Osteoblast (primary cell): ENCODE measurements at places on chromosomes 1 and 21.

DNA sequence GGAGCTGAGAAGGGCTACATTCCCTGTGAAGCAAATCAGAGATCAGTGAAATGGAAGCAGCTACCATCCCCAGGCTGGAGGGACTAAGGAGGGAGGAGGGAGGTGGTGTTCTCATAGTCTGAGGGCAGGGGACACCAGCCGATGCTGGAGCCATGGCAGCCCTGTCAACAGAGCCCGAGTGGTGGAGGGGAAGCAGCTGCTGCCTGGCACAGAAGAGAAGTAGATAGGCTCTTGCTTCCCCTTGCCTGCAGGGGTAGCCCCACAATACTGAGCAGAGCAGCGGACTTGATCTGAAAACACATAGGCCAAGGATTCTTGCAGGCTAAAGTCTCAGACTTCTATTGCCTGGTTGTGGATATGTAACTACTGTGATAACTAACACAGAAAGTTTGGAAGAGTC lies 255.1 kb downstream of the FGGY start:
- no peak for DNase-seq

DNA sequence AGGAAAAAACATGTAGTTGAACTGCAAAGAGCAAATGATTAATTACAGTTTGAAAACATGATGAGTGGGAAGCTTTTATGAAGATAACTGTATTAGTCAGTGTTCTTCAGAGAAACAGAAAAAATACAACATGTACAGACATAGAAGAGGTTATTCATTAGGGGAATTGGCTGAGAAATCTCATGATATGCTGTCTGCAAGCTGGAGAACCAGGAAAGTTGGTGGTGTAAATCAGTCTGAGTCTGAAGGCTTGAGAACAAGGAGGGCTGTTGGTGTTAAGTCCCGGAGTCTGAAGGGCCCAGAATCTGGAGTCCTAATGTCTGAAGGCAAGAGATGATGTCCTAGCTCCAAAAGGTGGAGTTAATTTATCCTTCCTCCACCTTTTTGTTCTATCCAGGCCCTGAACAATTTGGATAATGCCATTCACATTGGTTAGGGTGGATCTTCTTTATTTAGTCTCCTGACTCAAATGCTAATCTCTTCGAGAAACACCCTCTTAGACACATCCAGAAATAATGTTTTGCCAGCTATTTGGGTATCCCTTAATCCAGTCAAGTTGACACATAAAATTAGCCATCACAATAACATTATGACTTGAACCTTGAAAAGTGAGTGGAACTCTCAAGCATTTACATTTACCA lies 672.9 kb upstream of the PTBP2 start:
- no peak for DNase-seq

- DNase-seq, result peak; percentile 91
These were observed 407 bp downstream of the GALNT2 start for GRCh38 chr1:230067419-230067870.

DNA sequence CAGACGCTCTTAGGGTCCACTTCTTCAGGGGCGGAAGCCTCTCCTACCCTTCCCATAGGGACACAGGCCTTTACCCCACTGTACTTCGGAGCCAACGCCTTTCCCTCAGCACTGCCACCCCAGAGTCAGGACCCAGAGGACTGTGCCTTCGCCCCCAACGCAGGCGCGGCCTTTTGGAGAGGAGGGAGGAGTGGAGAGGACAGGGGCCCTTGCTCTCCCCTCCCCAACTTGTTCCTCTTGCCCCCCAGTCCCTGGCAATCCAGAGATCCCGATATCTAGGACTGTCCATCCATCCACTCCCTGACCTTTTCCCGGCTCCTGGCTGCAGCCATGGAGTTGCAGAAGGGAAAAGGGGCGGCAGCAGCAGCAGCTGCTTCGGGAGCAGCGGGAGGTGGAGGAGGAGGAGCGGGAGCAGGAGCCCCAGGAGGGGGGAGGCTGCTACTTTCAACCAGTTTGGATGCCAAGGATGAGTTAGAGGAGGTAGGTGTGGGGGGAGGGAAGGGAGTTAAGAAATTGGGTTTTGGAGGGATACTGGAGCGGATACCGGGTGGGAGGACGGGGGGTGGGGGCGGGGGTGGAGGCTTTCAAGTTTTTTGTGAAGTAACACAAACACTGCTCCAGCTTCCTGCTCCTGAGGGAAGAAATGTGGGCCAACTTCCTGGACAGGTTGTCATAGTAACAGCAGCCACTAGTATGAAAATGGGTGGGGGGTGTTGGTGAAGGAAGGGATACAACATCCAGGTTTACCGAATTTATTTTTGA lies 636 bp downstream of the INTS3 start:
- peak; percentile 69 for DNase-seq

GRCh38 chr1:32249831-32250525 lies 1.1 kb upstream of the LCK start:
- DNase-seq, result no peak

DNA sequence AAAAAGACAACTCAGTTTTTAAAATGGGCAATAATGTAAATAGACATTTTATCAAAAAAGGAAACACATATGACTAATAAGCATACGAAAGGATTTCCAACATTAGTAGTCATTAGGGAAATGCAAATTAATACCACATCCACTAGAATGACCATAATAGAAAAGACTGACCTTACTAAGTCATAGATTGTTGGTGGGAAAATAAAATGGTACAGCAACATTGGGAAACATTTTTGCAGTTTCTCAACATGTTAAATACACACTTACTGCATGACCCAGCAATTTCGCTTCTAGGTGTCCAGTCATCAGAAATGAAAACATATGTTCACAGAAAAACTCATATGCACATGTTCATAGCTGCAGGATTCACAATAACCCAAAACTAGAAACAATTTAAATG lies 29.9 kb upstream of the SLC44A3 start:
- no peak for DNase-seq

DNA sequence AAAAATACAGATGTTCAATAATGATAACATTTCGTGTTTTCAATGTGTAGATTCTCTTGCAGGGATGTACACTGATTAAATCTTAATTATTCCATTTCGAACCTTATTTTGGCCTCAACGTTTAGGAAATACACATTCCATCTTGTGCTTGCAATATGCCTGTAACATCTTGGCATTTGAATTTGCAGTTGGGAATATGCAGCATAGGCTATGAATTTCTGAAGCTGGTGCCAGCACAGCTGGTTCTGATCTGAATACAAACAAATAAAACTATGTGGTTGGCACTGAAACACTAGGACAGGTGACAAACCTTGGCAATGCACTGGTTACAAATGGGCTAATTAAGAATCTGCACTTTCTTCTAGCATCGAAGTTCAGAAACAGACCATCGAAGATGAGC lies 108.4 kb downstream of the ERG start:
- no peak for DNase-seq

DNA sequence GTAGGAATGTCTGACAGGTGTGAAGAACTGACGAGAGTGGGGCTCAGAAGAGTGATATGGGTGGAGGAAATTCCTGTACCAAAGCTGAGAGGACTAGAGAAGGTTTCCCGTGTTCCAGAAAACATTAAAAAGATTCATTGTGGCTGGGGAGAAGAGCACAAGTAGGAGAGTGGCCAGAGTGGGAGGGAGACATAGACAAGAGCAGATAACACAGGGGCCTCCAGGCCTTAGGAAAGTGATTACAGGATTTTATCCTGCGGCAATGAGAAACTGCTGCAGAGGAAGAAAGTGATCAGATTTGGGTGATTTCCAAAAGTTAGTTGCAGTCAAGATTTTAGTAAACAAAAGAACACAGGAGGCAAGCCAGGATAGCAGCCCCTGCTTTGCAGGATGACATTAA lies 7.9 kb downstream of the C8B start:
- no peak for DNase-seq

- no peak for DNase-seq
These were observed 22.5 kb downstream of the KIF26B start for GRCh38 chr1:245177071-245177900.

GRCh38 chr21:26797878-26798456 lies 47.2 kb downstream of the ADAMTS1 start:
- DNase-seq, result no peak

DNA sequence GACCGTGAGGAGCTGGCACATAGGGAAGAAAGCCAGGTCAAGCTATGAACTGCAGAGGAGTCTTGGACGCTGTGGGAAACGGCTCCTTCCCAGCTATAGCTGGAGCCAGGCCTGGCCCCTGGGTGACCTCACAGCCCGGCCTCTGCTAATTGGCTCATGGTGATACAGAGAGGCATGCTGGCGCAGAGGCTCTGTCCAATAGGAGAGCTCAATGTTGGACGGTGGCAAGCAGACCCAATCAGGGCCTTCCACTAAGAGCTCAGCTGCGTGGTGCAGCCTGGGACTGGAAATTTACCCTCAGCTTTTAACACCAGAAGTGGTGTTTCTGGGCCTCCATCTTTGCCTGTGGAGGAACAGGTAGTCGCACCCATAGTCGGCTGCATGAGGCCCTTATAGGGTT lies 64.4 kb upstream of the GRHL3 start:
- no peak for DNase-seq

- no peak for DNase-seq
These were observed 768.0 kb upstream of the TMPRSS15 start for GRCh38 chr21:19171585-19171984.

GRCh38 chr1:247298124-247298481 lies 33.6 kb downstream of the ZNF496 start:
- DNase-seq, result no peak

GRCh38 chr1:29485096-29485925 lies 249.0 kb downstream of the PTPRU start:
- DNase-seq, result no peak

GRCh38 chr1:53899206-53899628 lies 5.2 kb downstream of the DIO1 start:
- peak; percentile 26 for DNase-seq

- no peak for DNase-seq
These were observed 3.8 kb downstream of the DYRK1A start for GRCh38 chr21:37370152-37371040.

GRCh38 chr21:41054018-41054578 lies 113.9 kb upstream of the BACE2 start:
- no peak for DNase-seq

- DNase-seq, result no peak
These were observed 24.6 kb upstream of the RUNX3 start for GRCh38 chr1:24954631-24955030.

- no peak for DNase-seq
These were observed 45.7 kb upstream of the DEPDC1 start for GRCh38 chr1:68542586-68542985.

GRCh38 chr1:175479521-175480342 lies 263.7 kb downstream of the TNR start:
- no peak for DNase-seq

- DNase-seq, result peak; percentile 79
These were observed 696 bp downstream of the TGFB2 start for GRCh38 chr1:218345673-218346390.

DNA sequence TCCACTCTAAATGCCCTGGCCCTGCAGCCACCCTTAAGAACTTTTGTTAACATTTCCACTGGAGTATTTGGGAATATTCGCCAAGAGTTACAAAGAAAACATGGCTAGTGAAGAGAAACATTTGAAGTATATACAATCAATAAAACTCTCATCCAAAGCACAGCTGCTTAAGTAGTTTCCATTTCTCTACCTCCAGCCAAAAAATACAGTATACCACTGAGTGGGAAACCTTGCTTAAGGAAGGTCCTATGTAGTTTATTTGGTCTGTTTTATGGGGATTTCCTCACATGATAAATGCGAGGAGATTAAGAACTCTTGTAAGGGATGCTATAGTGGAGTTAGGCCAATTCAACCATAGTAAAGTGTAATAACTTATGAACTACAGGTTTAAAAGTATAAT lies 382.5 kb downstream of the NEGR1 start:
- no peak for DNase-seq
